ENCODE measurements at places on chromosomes 5 and 9. TPM values are rescaled to one million over a fixed set of nuclear protein-coding genes. Genes with fewer than 3 reads are reported as not detected.

Gene AGXT2
- total RNA-seq, result not detected

DNA sequence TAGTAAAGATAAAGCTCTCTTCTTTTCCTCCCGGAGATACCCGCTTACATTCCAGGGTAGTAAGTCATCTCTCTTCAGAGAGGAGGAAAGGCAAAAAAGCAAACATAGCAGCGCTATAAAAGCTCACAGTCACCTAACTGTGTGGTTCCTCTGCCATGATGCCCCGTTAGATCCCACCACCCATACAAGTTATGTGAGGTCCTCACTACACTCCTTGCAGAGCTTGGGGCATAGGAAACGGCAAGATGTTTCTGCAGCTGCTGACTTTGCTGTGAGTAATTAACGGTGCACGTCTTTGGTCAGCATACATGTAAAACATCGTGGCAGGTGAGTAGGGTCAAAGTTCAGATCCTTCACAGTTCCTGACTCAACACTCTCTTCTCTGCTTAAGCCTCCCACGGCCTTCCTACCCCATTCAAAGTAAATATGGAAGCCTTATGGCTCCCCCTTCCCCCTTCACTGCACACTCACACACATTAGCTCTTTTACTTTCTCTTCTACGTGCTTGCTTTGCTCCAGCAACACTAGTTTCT, 218.9 kb downstream of the DIRAS2 start:
- no peak for DNase-seq

Gene CARD9
- 0.28 TPM for total RNA-seq

DNA sequence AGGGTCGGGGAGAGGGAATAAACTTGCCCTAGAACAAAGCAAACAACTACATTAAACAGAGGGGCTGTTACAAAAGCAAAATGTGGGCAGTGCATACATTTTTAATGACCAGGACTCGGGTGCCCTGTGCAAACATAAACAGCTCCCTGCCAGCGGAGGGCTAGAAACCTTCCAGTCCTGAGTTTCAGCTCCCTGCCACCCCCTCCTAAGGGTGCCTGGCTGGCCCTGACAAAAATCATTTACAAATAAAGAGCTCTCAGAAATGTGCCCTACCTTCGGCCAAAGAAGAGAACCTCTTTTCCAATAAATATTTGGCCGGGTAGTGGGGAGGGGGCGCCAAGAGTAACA, 29.5 kb downstream of the FOXD1 start:
- no peak for DNase-seq

GRCh38 chr9:38359689-38360385, 32.7 kb upstream of the ALDH1B1 start:
- DNase-seq, result no peak

Gene NR5A1
- total RNA-seq, result 0.30 TPM

Gene PALM2AKAP2
- total RNA-seq, result 1.1 TPM

DNA sequence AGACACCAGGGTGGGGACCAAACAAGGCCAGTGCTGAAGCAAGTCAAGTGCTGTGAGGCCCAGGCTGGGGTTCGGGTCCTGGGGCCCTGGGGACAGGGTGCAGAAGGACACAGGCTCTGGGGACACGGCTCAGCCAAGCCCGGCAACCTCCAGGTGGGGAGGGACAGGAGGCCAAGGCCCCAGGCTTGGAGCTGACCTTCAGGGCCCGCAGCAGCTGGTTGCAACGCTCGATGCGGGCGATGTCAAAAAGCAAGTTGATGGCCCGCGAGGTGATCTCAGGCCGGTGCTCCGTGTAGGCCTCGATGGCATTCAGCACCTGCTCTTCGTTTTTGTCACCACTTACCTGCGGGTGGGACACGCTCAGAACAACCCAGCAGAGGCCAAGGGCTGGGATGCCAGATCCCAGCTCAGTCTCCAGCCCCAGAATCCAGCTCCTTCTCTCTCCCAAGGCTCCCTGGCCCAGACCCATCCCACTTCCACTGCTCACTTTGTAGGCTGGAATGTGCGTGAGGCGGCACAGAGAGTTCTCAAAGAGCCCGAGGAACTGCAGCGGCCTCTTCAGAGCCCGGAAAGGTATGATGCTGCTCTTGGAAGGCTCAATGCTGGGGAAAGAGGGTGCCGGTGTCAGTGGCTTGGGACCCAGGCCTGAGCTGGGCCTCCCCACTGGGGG, 20.7 kb downstream of the ZER1 start:
- no peak for DNase-seq

GRCh38 chr5:180670586-180671359, 21.4 kb upstream of the FLT4 start:
- peak; percentile 75 for DNase-seq

Gene PCDHA9
- 0.03 TPM for total RNA-seq

- DNase-seq, result no peak
Observed at GRCh38 chr5:8788246-8788645, 757.6 kb downstream of the SEMA5A start.

- peak; percentile 70 for DNase-seq
Observed at GRCh38 chr5:159310511-159310910, 19.8 kb downstream of the IL12B start.

All from H7 (cell line).